ENCODE measurements at places on chromosomes 6 and 20.

DNA sequence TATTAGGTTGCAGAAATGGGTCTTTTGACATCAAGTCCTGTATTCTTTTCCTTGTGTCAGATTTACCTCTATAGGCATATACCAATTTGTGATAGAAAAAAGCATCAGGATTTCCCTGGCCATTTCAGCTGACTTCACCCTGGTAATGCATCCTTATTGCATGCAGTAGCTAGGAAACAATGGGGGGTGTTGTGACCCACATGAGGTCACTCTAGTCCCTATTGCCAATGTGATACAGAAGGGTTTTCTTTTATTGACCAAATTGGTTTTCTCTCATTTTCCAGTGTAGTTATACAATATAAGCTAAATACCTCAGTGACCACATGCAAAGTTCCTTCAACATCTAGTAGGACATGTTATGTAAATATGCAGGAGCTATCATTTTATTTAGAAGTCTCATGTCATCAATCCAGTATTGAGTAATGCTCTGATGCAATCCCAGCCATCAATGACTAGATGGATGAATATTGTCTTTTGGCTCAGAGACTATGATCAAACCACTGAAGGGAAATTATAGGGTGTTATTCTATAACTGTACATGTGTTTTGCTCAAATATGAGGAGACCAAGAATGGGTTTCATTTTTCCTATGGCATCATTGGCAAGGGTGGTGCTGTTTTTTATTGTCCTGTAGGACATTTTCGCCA is 177.7 kb downstream of the KLHL32 start:
- DNase-seq, result no peak

GRCh38 chr6:55617272-55617671 is 38.3 kb upstream of the HMGCLL1 start:
- DNase-seq, result peak; percentile 24

DNA sequence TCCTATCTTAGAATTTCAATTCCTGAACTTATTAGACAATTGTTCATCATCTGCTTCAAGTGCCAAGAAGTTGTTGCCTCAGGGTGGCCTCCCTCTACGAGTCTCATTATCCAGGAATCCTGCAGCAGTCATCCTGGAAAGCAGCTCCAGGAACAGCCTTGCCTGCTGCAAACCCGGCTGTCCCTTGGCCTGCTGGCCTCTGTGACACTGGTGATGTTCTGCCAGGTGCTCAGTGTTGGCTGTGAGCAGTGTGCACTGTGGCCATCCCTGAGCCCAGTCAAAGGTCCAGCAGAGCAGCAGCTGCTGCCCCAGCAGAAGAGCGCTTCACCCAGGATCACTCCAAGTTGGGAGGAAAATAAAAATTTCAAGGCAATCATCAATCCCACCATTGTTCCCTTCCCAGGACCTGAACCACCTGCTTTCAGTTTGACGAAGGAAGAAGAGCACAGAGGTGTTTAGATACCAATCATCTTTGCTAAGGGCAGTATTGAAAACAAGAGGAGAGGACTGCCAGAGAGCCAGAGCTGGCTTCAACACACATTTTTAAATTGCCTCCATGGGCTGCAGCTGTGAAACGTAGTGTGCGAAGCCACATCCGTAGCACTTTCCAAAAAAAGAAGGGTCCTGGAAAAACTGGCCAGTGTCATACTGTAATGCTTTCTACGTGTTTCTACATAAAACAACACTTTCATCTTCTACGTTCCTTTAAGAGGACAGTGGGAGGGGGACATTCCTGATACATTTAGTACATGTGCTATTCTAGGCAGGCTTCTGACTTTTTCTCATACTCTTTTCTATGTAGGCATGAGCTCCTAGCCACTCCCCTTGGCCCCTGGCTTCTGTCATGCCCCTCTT is 7.2 kb upstream of the FAM50B start:
- DNase-seq, result peak; percentile 35

DNA sequence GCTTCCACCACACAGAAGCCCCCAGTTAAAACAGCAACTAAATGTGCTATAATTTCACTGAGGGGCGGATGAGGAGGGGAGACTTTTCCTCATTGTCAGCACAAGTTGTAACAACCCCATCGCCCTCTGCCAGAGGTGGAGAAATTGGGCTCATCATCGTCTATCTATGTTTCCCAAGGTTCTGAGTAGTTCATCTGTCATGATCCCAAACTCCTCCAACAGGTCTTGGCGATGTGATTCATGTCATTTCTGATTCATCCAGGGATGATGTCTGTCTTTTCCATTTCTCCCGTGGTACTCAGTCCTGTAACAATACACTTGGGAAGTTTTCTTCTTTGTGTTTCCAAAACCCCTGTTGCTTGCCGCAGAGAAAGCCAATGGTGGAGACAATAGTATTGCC is 51.0 kb downstream of the TFAP2A start:
- DNase-seq, result no peak

DNA sequence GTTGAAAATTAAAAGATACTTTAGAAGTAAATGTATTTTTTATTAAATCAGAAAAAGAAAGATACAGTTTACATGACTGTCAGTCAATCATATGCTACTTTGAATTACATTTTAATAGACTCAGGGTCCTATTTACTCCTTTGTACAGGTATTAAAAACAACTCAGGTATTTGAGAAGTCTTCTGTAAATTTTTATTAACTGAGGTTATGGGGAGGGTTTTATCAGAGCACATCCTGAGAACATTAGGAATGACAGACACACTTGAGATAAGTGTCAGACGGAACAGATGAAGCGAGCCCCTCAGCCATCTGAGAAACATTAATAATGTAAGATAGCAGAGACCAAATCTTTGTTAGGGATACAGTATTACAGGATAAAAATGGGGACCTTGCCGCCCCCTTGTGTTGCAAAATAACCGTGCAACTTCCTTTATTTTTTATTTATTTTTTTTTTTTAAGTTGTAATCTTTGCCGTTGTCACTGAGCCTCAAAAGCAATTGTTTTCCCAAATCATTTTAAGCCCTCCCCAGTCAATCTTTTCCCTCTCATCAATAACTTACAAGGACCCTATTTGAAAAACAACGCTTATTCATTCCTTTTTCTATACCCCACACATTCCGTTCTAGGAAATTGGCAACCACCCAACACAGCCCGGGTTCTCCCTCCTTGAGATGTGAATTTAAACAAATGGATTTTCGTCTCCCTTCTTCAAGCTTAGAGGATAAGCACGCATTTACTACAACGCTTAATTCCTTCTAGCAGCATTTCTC is 126.7 kb downstream of the BCAS1 start:
- no peak for DNase-seq

GRCh38 chr6:154301839-154302752 is 54.5 kb downstream of the IPCEF1 start:
- peak; percentile 40 for DNase-seq

DNA sequence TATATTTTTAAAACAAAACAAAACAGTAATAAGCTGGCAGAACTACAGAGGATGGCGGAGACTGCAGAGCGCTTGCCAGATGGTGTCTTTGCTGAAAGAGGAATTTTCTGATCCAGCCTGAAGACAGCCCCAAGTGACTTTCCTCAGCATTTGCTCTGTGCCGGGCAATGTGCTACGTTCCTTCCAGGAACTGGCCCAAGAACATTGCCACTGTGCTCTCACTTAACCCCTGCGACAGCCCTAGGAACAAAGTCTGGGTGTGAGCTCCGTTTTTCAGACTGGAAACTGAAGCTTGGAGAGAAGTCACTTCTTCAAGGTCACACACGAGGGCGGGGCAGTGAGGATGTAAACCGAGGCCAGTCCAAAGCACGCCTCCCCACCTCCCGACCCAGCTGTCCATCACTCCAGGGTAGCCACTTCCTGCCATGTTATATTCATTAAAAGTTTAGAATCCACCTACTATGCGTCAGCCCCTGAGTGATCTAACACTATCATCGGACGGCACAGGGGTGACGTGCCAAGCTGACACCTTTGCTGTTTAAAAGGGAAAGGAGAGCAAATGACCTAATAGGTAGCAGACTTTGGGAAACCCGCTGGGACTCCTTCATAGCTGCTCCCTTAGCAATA is 22.3 kb upstream of the BMP7 start:
- no peak for DNase-seq

- no peak for DNase-seq
Observed at GRCh38 chr20:50588034-50588736, 78.0 kb downstream of the PTPN1 start.

GRCh38 chr6:167227984-167228383 is 63.1 kb upstream of the UNC93A start:
- no peak for DNase-seq

DNA sequence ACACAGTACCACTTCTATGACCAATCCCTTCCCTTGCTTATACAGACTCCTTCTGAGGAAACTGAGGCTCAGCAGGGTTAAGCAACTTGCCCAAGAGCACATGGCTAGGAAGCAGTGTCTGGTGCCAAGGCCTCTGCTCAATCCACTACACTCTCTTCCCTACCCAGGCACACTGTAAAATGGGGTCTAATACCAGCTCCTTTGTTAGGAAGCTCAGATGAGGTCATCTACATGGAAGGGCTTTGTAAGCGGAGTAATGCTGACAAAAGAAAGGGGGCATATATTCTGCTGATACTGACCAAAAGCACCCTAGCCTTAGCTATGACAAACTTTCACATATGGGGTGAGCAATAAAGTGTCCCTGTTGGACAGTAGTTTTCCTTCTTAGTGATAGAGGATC is 9.1 kb downstream of the TRIM26 start:
- no peak for DNase-seq

DNA sequence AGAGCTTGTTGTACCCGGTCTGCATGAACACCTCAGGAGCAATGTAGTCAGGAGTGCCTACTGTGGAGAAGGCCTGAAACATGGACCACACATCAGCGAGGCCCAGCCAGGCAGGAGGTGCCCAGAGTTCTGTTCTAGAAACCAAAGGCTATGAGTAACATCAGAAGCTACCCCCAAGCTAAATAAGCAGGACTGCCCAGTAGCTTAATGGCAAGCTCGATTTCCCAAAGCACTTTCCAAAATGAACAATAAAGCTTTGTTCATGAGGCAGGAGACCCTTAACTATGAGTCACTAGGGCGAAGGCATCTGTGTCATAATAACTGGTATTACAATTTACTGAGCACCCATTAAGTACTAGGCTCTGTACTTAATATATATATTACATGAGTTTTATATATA is 47.4 kb downstream of the STK38 start:
- no peak for DNase-seq

DNA sequence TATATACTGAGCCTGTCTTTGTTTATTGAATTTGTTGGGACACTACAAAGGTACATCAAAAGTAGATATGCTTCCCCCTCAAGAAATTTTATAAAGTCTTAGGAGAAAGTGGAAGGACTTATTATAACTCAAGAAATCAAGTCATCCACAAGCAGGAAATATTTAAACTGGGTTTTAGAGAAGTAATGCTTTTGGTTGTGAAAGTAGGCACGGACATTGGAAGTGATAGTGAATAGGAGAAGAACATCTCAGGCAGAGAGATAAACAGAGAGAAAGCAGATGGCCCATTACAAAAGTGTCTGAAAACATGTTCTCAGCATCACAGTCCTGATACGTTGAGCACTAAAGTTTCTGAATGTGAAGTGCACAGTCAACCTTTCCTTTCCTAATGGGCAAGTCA is 415.6 kb upstream of the RNF217 start:
- DNase-seq, result no peak

DNA sequence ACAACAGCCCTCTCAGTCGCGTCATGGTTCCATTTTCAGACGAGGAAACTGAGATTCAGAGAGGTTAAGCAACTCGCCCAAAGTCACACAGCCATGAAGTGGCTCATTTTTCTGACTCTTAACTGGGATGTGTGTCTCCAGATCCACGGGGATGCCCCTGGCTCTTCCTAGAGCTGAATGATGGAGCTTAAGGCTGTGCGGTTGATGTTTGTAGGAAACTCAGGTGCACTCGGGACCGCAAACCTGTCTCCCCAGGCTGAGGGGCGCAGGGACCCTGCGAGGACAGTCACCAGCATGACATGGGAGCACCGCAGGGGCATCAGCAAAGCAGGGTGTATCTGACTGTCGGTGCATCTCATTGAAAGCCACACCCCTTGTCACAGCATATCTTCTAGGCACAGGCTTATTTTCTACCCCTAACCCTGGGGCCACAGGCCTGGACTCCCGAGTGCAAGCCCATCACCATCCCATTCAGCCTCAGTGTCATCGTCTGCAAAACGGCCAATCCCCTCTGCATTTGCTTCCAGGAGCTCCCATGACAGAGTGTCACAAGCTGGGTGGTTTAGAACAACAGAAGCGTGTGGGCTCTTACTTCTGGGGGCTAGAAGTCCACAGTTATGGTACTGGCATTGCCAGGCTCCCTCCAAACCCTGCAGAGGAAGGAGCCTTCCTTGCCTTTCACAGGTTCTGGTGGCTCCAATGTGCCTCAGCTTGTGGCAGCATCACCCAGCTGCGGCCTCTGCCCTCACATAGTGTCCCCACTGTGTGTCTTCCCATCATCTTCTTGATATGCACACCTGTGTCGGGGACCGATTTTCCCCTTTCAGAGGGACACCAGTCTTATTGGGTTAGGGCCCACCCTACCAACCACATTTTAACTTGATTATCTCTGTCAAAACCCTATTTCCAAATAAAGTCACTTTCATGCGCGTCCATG is 9.9 kb upstream of the ARHGAP40 start:
- no peak for DNase-seq

GRCh38 chr20:59138114-59138748 is 25.4 kb upstream of the ZNF831 start:
- no peak for DNase-seq

DNA sequence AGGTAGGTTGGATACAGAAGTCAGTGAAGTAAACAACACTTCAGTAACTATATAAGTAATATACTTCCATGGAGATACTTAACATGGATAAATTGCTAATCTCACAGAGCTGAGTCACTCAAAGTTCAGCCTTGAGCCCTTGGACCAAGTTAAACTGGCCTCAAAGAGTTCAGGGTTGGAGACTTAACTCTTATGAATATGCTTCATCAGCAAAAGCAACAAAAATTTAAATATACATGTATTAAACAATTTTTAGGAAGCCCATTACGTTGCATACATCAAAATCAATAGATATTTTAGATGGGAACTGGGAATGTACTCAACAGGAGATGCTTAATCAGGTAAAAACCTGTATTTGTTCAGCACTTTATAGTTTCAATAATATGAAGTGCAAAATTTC is 12.2 kb downstream of the MTCL3 start:
- DNase-seq, result no peak

GRCh38 chr6:99894815-99895214 is 99.2 kb downstream of the MCHR2 start:
- no peak for DNase-seq

GRCh38 chr20:35363190-35363589 is 48.6 kb downstream of the UQCC1 start:
- DNase-seq, result no peak

DNA sequence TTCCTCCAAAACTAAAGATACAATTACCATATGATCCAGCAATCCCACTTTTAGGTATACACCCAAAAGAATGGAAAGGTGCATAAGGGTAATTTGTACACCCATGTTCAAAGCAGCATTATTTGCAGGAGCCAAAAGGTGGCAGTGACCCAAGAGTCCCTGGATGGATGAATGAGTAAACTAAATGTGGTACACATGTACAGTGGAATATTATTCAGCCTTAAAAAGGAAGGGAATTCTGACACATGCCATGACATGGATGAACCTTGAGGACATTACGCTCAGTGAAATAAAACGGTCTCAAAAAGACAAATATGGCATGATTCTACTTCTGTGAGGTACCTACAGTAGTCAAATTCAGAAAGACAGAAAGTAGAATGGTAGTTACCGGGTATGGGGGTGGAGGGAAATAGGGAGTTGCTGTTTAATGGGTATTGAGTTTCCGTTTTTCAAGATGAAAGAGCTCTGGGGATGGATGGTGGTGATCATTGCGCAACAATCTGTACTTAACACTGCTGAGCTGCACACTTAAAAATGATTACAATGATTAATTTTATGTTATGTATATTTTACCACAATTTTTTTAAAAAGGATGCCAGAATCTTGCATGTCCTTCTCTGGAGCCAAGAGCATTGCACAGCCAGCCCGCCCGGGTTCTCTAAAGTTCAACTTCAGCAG is 518.9 kb upstream of the JARID2 start:
- DNase-seq, result peak; percentile 81

Data from SK-N-MC (cell line).